Osteocyte (in vitro differentiated cells): ENCODE measurements at places on chromosomes 2 and 18. TPM values are rescaled to one million over a fixed set of nuclear protein-coding genes. Genes with fewer than 3 reads are reported as not detected.

RAD51AP2 gene
- total RNA-seq: not detected in 2 replicates

NPC1 gene
- 36.5 and 40.1 TPM in 2 replicates for total RNA-seq

CAPN14 gene
- total RNA-seq: 0.13 and 0.24 TPM in 2 replicates

DNA sequence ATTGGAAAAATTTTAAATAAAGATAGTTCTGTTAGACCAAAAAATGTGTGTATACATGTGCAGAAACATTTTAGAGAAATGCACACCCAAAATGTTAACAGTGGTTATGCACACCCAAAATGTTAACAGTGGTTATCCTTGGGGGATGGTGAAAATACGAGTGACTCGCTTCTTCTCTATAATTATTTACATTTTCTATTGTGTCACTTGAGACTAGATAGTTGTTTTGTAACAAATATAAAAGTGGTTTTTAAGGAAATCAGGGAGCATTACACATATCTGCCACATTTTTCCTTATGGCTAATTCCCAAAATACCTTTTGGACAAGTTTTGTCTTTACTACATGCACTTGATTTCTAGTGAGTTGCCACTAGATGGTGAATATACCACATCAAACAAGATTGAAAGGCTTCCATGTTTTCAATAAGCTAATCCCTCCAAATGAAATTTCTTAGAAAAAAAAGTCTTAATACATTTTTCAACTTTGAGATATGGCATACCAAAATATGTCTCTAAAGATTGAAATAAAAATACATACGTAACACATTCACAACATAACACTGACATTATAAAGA is 9.0 kb upstream of the HIBCH start:
- no peak for DNase-seq
- no peak overlapping the region for H3K27ac ChIP-seq
- no peak overlapping the region for H3K4me3 ChIP-seq
- H3K4me1 ChIP-seq: no peaks in the 10 kb centered on the region

GRCh38 chr2:98743835-98744234 is 12.9 kb upstream of the MGAT4A start:
- no peak overlapping the region for H3K4me3 ChIP-seq
- H3K36me3 ChIP-seq: no peaks in the 10 kb centered on the region
- DNase-seq: no peak
- H3K27me3 ChIP-seq: peaks cover 31% of the 10 kb centered on the region
- H3K27ac ChIP-seq: no peak overlapping the region
- peaks cover 6% of the 10 kb centered on the region for H3K4me1 ChIP-seq

- DNase-seq: no peak
- H3K27ac ChIP-seq: no peak overlapping the region
- no peak overlapping the region for H3K4me3 ChIP-seq
- no peaks in the 10 kb centered on the region for H3K27me3 ChIP-seq
- peaks cover 6% of the 10 kb centered on the region for H3K4me1 ChIP-seq
- H3K36me3 ChIP-seq: peaks cover 3% of the 10 kb centered on the region
Observed at GRCh38 chr2:219107758-219108157, 47.0 kb upstream of the IHH start.
